ENCODE measurements at places on chromosomes 1 and 21.

GRCh38 chr1:223062177-223062576 lies 80.9 kb downstream of the TLR5 start:
- no peak for DNase-seq

DNA sequence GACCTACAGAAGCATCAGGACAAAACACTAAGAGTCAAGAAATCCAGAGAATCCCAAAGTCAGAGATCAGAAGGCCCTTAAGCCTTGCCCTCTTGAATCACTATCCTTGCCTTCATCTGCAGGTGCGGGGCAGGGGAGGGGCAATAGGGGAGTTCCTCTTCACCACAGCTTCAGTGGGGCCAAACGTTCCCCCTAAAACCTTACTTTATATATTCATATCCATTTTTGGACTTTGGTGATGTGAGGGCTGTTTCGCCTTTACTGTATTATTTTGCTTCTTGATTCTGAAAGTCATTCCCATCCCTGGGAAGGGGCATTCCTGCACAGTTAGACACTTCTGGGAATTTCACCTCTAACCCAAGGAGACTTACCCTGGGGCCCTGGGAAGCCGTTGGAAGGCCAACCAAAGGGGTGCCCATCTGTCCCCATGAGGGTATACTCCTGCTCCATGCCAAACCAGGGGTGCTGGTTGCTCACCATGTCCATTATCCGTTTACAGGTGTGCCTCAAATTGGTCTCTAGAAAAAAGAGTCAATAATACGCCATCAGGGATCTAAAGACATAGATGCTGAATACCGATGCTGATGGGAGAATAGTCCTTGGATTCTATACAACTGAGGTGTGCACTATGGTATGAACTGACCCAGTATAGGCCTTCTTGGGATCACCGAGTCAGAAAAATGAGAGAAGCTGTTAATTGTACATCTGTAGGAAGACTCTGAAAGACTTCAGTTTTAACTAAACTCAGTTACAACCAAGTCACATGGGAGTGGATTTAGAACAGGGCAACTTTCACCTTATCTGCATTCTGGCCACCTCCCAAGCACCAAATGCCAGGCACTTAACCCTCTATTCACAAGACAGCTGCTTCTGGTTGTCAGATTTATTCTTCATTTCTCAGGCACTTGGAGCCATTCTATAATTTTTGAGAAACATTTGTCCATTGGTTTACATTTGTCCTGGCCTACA lies 5.4 kb downstream of the GLUL start:
- no peak for DNase-seq

DNA sequence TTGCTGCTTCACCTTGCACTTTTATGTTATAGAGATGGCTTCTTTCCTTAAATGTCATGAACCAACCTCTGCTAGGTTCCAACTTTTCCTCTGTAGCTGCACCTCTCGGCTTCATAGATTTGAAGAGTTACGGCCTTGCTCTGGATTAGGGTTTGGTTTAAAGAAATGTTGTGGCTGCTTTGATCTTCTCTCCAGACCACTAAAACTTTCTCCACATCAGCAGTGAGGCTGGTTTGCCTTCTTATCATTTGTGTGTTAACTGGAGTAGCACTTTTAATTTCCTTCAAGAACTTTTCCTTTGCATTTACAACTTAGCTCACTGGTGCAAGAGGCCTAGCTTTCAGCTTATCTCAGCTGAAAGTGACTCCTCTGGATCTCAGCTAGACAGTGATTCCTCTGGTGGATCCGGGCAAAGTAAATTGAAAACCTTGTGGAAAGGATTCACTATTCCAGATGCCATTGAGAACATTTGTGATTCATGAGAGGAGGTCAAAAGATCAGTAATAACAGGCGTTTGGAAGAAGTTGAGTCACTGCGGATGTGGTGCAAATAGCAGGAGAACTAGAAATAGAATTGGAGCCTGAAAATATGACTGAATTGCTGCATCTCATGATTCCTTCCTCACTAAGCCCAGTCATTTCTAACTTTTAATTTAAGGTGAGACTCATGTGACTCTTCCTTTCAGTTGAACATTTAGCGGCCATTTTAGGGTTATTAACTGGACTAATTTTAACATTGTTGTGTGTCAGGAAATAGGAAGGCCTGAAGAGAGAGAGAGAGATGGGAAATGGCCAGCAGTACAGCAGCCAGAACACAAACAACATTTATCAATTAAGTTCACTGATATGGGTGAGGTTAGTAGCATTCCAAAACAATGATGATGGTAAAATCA lies 16.2 kb upstream of the RGS1 start:
- no peak for DNase-seq

GRCh38 chr1:116847688-116848531 lies 61.8 kb upstream of the PTGFRN start:
- DNase-seq = no peak

GRCh38 chr1:78370356-78370755 lies 120.4 kb upstream of the PTGFR start:
- no peak for DNase-seq

GRCh38 chr1:39499668-39500067 lies 8.2 kb downstream of the BMP8A start:
- no peak for DNase-seq

DNA sequence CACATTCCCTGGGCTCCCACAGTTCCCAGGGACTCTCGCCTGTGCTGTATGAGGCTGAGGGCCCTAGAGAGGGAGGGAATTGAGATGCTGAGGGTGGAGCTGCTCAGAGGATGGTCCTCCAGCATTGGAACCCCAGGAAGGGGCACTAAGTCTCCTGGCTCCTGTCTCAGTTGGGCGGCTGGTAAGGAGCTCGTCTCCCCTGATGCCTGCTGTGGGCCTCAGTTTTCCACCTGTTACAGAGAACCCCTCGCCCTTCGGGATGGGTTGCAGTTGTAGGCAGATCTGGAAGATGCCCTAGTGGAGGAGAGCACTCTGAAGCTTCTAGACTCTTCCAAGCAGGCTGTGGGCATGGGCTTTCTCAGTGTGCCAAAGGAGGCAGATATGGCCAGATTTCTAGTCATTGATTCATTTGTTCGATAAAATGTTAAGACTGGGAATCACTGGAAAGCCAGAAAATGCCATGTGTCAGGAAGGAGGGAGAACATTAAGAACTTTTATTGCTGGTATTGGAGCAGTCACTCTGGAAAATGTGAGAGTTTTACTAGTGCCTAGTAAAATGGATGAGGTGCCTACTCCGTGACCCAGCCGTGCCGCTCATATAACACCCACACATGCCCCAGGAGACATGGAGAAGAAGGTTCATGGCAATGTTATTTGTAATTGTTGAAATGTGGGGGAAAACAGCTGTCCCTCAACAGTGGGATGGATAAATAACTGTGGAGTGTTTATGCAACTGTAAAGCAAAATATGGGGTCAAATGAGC lies 828 bp upstream of the MYBPH start:
- DNase-seq = no peak

GRCh38 chr1:152842556-152842955 lies at the start of gene LCE6A:
Gene LCE6A, plus strand, starts transcription at chr1:152842856. Its CDS starts 665 bp downstream, at chr1:152843521.
- DNase-seq = no peak

GRCh38 chr1:8342325-8342724 lies 24.4 kb downstream of the SLC45A1 start:
- no peak for DNase-seq

DNA sequence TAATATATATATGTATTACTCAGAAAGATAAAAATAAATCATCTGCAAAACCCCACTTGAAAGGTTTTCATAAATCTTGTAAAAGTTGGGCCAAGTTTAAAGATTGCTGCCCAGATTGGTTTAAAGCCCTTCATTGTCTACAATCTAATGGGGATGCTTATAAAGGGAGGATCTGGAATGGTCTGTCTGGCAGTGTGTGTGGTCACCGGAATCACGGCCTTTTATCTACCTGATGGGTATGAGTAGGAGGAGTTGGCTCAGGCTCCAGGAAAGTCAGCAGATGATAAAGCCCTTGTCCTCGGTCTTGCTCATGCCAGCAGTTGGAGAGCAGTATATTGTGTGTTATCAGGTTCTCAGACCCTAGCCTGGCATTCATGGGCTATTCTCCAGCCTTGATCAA lies 197.7 kb downstream of the ROR1 start:
- no peak for DNase-seq

DNA sequence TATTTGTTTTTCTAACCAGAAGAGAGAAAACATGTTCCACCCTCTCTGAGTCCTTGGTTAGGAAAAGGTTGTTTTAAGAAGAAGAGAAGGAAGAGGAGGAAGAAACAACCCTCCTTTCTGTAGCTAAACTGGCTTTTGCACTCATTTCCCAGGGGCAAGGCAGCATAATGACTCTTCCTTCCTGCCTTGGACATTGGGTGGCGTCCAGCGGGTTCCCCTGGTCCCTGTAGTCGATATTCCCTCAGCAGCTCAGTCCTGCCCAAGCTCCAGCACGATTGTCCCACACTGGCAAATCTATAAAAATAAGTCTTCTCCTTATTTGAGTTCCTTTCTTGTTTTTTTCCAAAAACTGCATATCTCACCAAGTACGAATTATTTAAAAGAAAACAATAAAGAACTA lies 81.2 kb downstream of the TEX35 start:
- no peak for DNase-seq
